ENCODE measurements at places on chromosomes 4 and X.
A peak's percentile ranks its signal among the peaks of the same experiment; 100 is the strongest.

- DNase-seq: no peak
Measured at GRCh38 chr4:14816623-14817261, 185.5 kb upstream of the CPEB2 start.

DNA sequence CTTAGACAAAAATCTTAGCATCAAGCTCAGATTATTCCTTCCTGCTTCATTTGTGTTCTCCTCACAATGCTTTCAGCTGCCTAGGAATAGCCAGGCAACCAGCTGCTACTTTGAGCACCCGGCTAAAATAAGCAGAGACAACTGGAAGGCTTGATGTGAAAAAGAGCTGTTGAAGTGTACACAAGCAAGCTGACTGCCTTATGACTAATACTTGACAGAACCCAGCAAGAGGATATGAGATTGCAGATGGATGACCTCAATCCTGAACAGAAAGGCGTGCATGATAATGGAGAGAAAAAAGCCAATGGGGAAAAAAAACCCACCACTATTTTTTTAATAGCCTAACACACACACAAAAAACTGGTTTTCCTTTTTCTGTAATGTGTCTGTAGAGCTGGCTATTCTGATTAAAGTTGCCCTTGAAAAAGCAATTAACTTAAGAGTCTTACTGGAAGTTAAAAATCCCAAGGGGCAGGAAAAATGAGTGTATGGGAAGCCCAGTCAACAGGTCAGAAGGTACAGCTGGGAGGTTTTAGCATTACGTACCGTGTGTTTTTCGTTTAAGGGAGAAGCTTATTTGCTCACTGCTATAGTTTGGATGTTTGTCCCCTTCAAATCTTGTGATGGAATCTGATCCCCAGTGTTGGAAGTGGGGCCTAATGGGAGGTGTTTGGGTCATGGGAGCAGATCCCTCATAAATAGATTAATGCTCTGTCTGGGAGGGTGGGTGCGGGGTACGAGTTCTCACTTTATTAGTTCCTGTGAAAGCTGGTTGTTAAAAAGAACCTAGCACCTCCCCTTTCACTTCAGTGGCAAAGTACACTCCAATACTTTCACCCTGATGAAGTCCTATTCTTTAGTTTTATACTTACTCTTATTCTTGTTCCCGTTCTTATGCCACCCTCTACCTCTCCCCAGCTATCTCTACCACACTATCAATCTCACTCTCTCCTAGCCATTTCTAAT lies 37.1 kb upstream of the HERC6 start:
- DNase-seq: peak; percentile 86

DNA sequence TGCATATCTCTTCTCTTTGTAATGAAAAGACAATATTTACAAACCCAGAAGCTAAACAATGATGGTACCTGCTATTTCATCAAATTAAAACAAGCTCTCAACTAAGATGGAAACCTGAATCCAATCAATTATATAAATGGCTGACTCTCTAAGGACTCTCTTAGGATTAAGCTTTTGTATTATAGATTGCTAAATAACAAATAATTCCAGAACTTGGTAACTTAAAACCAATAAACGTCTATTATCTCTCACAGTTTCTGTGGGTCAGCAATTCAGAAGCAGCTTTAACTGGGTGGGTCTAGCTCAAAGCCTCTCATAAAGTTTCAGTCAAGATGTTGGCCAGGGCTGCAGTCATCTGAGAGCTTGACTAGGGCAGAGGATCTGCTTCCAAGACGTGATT lies 12.4 kb downstream of the PHKA2 start:
- no peak for DNase-seq

DNA sequence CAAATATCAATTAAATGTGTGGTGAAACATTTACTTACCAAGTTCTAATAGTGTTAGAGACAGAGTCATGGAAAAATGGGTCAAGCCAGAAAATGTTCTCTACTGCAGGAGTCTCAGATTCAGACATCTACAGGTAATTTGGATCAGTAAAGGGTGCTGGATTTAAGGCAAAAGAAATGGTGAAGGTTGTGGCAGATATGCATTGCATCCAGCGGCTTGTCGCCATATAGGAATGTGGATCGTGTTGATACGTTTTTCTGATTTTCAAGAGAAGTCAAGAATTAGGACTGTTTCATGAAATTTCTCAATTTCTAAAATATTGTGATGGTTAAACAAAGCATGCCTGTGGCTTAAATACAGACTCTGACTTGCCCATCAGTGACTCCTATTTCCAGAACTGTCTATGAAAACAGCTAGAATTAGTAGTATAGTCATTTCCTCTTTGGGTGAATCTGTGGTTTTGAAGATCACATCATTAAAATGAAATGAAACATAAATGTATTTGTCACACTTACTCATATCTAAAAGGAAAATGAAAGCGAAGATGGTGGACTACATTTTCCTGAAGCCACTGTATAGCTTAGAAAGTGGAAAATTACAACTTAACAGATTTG lies 110.1 kb upstream of the VEGFC start:
- DNase-seq: peak; percentile 49

DNA sequence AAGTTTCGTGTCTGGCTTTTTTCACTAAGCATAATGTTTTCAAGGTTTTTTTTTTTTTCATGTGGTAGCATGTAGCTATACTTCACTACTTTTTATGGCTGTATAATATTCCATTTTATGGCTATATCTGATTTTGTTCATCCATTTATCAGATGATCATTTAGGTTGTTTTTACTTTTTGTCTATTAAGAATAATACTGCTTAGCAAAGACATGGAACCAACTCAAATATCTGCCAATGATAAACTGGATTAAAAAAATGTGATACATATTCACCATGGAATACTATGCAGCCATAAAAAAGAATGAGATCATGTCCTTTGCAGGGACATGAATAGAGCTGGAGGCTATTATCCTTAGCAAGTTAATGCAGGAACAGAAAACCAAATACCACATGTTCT lies 32.7 kb upstream of the ZNF280C start:
- no peak for DNase-seq

DNA sequence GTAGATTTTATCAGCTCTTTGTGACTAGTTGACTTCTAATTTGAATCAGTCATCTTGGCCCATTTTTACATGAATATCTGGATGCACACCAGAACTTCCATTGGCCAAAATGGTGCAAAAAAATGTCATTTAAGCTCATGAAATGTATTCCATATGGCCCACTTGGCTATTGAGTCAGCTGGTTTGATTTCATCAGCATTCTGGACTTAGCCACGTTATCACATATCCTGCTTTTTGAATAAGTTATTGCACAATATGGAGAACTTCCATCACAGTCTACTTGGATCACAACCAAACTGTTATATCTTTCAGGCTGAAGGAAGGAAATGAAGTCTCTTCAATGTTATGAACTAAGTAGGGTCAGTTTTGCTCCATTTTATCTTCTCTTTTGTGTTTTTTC lies 640.6 kb downstream of the PCDH7 start:
- no peak for DNase-seq

- no peak for DNase-seq
Measured at GRCh38 chr4:68152411-68152810, 22.7 kb upstream of the TMPRSS11F start.

DNA sequence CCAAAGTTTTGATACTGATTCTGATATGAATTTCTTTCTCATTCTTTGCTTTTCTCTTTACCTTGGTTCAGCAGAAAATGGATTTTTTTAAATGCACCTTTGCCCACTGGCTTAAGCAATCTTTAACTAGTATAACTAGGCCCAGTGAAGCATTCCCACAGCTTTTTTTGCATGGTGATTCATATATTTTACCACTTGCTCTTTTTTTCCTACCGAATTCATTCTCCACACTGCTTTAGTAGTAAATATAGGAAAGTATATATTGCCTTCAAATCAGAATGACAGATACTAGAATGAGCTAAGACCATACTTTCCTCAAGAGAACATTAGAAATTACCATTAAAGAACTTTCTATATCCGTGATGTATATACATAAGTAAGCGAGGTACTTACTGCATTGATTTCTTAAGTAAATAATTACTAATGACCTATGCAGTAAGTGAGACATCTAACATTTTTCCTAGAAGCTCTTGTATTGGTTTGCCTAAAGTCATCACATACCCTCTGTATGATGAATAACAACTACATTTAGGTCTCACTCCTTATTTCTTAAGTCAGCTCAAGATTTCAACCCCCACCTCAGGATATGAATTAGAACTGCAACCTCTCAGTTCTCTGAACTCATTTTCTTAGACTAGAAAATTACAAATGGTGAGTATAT lies 44.2 kb downstream of the SLC4A4 start:
- no peak for DNase-seq

DNA sequence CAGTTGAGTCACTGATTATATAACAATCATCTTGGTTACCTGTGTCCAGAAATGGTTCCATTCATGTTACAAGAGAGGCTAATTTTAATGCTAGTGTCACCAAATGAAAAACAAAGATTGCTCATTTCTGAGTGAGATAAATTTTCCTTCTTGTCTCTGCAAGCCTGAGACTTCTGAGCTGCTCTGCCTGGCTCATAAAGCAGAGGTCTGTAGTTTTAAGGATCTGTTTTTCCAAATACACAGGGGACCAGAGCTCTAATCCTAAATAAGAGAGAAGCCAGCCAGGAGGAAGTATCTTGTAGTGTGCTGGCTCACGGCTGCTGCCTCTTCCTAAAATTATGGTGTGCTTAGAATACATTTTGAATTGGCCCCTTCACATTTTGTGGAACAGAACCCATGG lies 42.6 kb downstream of the CLDN34 start:
- no peak for DNase-seq

DNA sequence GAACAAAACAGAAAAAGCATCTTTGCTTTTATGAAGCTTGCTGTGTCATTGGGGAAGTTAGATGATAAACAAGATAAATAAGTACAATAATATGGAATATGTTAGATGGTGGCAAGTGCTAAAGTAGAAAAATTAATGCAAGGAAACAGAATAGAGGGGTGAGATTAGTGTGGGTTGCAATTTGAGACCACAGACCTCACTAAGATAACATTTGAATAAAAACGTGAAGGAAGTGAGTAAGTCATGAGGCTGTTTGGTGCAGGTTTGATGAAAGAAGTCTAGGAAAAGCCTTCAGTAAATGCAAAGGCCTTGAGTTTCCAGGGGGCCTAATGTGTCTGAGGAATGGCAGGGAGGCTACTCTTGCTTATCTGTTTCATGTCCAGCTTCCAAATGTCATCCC lies 102.5 kb downstream of the CFAP299 start:
- DNase-seq: no peak

DNA sequence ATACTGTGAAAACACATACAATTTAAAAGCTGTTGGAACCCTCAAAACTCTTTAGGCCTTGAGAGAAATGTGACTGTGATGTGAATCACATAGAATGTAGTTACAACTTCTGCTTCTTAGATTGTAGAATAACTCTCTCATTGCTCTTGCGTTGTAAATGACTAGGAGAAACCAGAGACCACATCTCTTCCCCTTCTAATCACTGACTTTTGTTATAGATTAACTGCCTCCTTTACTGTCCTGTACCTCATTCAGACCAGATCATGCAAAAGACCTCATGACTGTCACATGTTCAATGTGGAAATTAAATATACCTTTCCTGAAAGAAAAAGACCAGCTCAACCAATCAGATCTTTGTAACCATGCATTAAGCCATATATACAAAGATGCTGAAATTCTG lies 43.2 kb upstream of the NEIL3 start:
- no peak for DNase-seq

DNA sequence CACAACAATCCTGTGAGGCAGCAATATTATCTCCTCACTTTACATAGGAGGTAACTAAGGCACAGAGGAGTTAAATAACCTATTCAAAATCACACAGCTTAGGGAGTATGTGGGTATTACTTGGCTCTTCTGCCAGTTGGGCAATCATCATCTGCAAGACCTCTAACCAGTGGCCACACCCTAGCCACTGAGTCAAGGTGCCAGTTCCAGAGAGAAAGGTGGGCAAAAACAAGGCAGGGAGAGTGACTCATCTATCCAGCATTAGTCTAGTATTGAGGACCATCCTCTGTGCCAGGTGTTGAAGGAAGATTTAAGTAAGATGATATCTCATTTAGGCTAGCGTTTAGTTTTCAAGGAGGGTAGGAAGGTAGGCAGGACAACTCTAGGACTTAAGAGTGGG lies 113.9 kb upstream of the EOLA2 start:
- no peak for DNase-seq

DNA sequence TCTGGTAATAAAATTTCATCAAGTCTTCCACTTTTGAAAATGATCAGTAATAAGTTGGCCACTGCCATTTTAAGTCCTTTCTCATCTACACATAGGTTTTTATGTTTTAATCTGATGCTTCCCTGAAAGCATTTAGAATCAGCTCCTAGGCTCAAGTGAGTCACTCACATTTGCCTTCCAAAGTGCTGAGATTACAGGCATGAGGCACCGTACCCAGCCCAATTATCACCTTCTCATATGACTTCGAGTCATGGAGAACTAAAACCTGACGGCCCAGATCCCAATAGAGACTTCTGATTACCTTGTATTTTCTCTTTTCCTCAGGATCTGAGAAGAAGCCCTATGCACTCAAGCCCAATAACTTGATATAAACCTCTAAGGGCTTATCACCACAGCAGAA lies 140.8 kb downstream of the OPHN1 start:
- DNase-seq: no peak

DNA sequence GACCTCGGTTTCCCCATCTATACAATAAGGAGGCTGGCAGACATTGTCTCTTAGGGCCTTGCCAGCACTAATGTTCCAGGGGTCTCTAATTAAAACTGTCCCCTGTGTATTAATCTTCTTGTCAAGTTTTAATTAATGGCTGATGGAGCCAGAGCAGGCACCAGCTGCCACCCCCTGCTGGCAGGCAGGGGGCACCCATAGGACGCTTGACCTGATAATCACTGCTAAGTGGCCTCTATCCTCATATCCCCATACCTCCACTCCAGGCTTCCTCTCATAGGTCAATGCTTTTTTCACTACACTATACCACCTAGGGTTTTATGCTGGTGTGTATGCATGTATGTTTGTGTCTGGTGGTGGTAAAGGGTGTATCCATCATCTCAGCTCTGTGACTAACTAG lies 89.4 kb downstream of the EFNB1 start:
- DNase-seq: no peak

DNA sequence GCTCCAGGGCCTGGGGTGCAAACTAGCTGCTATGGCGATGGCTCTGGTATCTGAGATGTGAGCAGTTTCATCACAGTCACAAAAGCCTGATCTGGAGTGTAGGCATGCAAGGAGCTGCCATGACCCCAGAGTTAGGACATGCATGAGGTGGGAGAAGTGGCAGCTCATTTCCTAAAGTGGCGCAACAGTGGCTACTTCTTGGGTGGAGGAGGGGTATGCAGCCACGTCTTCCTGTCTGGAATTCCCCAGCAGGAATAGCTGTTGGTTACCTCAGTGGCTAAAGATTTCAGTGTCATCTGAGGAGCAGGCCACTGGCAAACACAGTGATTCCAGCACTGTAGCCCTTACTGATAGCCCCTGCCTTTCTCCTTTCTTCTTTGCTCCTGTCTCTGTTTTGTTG lies 1382.5 kb downstream of the C4orf33 start:
- DNase-seq: no peak

- DNase-seq: peak; percentile 39
Measured at GRCh38 chr4:142040043-142040442, 403.7 kb downstream of the IL15 start.

DNA sequence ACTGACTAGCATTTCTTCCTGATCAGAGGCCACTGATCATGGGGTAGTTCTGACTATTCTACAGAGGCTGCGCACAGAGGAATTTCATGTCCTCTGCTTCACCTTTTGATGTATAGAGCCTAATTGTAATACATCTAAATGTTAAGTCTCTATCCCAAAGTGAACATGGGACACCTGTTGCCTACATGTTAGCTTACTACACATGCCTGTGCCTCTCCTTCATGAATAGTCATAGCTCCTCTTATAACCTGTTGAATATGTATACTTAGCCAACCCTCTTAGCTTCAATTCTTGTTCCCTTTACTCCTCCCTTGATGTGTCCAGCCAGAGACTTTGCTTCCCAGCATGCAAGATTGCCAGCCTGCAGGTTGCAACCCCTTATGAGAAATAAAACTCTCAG lies 9.6 kb upstream of the THOC2 start:
- DNase-seq: no peak

All from dermis blood vessel endothelial cell (primary cell).